ENCODE measurements at places on chromosomes 16 and 17. TPM values are rescaled to one million over a fixed set of nuclear protein-coding genes. Genes with fewer than 3 reads are reported as not detected.

- DNase-seq: peak; percentile 76
Measured at GRCh38 chr16:9138731-9139501, 47.5 kb downstream of the HAPSTR1 start.

The RNFT1 gene
- total RNA-seq: 34.7 TPM

The MYH13 gene
- total RNA-seq: not detected

- no peak for DNase-seq
Measured at GRCh38 chr17:79943347-79944241, 92.1 kb downstream of the TBC1D16 start.

GRCh38 chr16:58013201-58013956 lies 12.2 kb downstream of the USB1 start:
- DNase-seq: no peak

DNA sequence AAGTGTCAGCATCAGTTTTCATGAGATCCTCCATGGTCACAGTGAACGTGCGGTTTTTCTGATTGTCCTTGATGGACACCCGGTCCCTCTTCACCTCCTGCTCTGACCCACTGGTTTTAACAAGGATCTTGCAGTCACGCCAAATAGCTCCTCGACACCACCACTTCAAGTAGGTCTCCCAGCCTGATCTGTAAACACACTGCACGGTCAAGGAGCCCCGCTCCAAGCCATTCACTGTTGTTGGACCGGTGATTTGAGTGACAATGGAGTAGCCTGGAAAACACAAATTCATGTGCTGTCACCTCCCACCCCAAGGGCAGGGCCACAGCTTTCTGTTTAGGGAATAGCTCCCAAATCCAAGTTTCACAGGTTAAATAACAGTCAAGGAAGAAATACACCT lies 8.2 kb downstream of the CD300LF start:
- DNase-seq: no peak
